ENCODE measurements at places on chromosomes 4 and X.

- peak; percentile 76 for DNase-seq
Observed at GRCh38 chr4:25862411-25863346, at the start of gene SEL1L3. Gene SEL1L3, minus strand, starts transcription at chr4:25862988. Its CDS starts 152 bp downstream, at chr4:25862836.

DNA sequence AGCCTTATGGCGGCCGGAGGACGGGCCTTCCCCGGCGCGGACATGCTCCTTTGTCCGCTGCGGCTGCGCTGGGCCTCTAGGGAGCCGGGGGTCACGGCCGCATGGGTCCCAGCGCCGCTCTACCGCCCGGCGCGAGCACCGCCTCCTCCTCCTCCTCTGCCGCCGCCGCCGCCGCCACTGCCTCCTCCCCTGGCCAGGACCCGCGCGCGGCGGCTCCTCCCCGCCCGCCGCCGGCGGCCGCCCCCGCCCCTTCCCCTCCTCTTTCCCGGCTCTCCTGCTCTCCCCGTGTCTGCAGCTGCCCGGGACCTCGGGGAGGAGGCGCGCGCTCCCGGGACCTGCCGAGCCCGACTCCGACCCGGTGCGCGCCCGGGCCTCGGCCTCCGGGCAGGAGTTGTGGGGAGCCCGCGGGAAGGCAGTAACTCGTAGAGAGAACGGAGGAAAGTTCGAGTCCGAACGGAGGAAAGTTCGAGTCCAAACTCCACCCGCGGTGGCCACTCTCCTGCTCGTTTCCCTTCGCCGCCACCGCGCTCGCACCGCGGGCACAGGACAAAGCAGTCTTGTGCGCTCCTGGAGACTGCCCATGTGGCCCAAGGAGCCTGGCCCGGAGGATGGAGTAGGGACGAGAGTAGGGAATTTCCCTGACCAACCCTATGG is at the start of gene ADGRA3:
ADGRA3 (minus strand) TSS at position 179 of the 654 bp plus-strand sequence. CDS start 282 bp downstream, outside the sequence.
- DNase-seq, result peak; percentile 78

- no peak for DNase-seq
Observed at GRCh38 chr4:85557016-85557901, 82.3 kb downstream of the ARHGAP24 start.

- no peak for DNase-seq
Observed at GRCh38 chrX:17768997-17769396, 31.7 kb downstream of the SCML1 start.

GRCh38 chr4:52619591-52619931 is 39.5 kb downstream of the USP46 start:
- no peak for DNase-seq

DNA sequence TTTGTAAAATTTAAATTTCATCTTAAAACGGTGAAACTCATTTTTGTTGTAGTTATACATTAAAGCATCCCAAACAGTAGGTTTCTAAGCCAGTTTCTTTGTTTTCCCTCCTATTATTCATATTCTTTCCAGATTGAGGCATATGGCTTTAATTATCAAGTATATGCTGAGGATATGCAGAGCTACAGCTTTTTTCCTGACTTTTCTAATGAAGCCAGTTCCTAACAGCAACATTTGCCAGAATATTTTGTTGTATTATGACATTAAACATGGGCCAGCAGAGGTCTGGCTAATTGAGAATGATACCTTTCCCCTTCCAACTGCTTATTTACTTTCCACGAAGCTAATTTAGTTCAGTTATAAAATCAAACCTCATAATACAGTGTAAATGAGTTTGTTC is 75.3 kb downstream of the SLIT2 start:
- no peak for DNase-seq

DNA sequence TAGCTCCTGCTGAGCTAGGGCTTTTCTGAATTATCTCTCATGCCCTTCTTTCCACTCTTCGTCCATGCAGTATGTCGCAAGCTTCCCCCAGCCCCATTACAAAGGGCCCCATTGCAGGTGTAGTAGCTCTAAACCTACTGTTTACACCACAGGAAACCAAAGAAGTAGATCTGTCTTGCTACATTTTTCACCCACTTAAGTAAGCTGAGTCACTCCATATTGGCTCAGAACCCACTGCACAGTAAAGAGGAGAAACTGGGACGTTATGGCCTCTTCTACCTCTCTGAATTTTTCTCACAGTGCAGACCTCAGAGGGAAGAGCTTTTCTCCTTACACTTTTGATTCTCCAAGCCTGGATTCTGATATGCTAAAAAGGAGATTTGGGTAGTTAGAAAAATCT is 200.2 kb downstream of the SMARCA1 start:
- no peak for DNase-seq

- DNase-seq, result no peak
Observed at GRCh38 chr4:127558088-127558487, 74.7 kb upstream of the INTU start.

- DNase-seq, result no peak
Observed at GRCh38 chr4:93267747-93268146, 560.8 kb upstream of the ATOH1 start.

DNA sequence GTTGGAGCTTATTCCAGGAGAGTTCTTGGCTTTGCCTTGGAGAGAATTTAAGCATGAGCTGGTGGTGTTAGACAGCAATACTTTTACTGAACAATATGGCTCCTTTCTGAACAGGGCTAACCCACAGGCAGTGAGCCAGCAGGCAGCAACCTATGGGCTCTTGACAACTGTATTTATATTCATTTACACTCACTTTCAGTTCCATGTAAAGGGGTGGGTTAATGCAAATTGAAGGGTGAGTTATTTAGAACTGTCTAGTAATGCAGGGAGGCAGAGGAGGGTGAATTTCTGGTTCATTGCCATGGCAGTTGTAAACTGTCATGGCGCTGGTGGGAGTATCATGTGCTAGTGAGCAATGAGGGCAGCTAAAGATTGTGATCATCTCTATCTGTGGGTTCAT is 15.7 kb downstream of the FOXR2 start:
- DNase-seq, result no peak

DNA sequence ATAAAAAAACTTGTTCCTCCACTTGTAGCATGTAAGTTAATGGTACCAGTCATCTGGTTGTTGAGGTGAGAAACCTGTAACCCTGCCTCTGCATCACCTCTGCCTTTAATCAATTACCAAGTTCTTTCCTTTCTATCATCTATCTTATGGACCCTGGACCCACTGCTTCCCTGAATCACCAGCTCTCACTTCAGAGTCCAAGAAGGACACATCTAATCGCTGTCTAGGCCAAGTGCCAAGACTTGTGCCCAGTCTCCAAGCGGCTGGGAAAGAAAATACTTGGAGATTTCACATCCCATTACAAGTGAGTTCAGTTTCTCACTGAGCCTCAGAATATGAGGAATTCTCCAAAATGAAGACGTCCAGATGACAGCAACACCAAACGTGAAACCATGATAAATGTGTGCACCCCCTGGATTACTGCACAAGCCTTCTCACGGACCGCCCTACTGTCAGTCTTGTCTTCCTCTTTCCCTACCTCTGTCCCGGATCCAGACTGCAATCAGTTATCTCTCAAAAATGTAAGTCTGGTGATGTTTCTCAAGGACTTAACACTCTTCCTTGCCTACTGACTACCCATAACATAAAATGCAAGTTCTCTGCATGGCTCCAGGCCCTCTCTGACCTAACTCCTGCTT is 10.4 kb downstream of the PALLD start:
- no peak for DNase-seq

- DNase-seq, result no peak
Observed at GRCh38 chrX:84956304-84956703, 47.4 kb upstream of the APOOL start.

- no peak for DNase-seq
Observed at GRCh38 chrX:39857780-39858179, 240.0 kb downstream of the BCOR start.

GRCh38 chr4:15331930-15332329 is 95.9 kb upstream of the C1QTNF7 start:
- no peak for DNase-seq

GRCh38 chr4:159463235-159463634 is 360.4 kb downstream of the RAPGEF2 start:
- no peak for DNase-seq

GRCh38 chrX:32525234-32525633 is 686.1 kb downstream of the DMD start:
- DNase-seq, result no peak

GRCh38 chrX:68186552-68187262 is 246.6 kb downstream of the OPHN1 start:
- no peak for DNase-seq

DNA sequence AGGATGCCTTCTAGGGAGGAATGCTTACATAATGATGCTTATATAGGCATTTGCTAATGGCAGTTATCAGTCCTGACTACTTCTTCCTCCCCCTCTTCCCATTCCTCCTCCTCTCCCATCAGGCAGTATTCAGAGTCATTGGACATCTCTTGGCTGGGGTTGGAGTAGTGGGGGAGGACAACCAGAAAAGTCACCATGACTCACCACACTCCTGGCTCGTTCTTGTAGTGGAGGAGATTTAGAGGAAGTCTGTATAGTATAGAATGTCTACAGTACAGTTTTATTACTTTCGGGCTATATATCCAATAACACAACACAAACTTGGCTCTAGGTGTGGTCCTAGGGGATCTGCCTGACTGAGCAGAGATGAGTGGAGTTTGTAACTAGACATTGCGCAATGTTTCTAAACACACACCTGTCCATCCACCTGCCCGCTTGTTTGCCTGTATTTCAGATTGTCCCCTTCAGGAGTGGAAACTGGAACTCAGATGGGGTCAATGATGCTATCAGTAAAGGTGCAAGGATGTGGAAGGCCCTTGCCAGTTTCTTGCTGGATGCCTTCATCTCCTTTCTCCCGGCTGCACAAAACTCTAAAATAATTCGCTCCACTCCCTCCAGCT is 27.9 kb upstream of the KIAA1210 start:
- DNase-seq, result no peak

GRCh38 chrX:11768039-11768438 is 10.0 kb downstream of the MSL3 start:
- no peak for DNase-seq

DNA sequence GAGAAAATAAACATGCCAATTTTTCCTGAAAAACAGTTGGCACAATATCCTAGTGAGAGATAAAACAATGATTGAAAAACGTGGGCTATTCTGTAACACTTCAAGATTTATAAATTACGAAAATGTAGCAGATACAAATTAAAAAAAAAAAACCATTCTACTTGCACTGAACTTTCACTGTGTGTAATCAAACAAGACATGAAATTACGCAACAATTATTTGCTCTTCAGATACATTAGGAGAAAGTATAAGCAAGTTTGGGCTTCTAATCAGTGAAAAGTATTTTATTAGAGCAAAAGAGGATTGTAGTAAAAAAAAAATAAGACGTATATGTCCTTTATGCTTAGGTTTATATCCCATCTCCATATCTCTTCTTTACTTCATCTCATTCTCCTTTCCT is 320.4 kb downstream of the SPOCK3 start:
- DNase-seq, result no peak

DNA sequence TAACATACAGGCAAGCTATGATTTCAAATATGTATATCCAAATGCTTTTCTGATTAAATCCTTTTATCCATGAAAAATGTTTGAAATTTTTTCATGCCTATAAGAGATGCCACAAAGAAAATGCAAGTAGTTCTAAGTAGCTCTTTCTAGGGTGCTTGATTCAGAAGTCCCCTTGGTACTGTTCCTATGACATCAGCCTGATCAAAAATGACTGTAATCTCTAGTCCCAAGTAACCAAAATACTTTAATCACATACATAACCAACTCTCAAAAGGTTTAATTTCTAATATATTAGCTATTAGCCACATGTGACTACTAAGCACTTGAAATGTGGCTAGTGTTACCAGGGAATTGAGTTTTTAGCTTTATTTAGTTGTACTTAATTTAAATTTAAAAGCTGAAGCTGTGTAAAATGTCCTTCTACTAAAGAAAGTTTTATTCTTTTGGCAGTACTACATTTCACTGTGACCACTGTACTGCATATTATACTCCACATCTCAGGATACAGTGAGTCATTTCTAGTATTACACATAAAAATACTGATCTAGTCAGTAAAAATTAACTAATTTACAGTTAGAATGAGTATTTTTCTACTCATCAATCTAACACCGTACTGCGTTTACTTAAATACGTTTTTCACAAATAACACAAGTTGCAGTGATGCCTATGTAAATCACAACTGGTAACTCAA is 33.9 kb downstream of the FBXW7 start:
- no peak for DNase-seq

GRCh38 chr4:33060674-33061542 is 2340.7 kb downstream of the PCDH7 start:
- DNase-seq, result no peak

DNA sequence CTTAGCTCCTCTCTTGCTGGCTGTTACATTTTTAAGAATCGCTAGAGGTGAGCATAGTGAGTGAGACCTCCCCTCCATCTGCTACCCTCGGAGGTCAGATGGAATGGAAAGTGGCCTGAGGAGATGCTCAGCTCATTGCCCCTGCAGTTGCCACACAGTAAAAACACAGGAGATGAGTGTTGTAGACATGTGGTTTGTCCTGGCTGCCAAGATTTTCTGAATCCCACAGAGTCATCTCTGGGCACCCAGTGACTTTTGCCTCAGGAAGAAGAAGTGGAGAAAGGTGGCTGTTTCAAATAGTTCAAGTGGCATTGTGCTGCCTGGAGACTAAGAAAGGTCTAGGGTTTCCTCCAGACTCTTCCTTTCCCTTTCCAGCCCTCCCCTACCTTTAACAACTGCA is 271.0 kb downstream of the STK32B start:
- no peak for DNase-seq

DNA sequence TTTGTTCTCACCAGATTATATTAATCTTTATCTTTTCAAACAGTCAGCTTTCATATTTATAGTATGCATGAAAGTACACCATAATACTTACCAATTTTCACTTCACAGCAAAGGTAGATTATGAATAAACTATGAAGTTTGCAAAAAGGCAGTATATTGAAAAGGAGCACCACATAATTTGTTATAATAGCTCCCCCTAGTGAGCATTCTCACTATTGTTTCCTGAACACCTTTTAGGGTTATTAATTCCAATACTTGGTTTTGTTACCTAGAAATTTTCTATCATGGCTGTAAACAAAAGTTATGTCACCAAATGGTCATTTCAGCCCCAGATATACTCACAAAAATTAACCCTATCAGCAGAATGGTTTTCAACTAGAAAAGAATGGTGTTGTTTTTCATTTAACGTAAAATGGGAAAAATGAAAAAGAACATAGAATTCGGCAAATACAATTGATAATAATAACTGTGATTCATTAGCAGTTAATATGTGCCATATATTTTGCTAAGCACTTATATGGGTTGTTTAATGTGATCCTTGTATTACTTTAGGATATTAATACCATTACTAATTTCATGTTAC is 30.2 kb upstream of the NKX6-1 start:
- no peak for DNase-seq

DNA sequence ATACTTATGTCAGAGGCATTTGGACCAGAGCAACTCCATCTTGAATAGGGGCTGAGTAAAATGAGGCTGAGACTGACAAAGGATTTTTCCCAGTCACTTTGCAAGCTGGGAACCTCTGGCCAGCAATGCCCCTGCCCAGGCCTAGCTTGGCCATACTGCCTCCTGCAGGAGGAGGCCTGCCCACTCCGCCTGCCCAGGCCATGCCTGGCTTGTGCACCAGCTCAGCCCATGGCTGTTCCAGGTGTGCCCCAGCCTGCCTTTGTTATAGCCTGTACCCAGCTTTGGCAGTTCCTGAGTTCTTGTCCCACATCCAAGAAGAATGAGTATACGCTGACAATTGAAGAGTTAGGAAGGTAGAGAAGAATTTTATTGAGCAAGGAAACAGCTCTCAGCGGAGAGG is 176.1 kb downstream of the AASDH start:
- DNase-seq, result no peak

GRCh38 chr4:42083816-42084215 is 68.6 kb downstream of the BEND4 start:
- no peak for DNase-seq

- no peak for DNase-seq
Observed at GRCh38 chr4:145944886-145945285, 6.3 kb upstream of the ZNF827 start.

GRCh38 chrX:128458888-128459287 is 406.7 kb upstream of the ACTRT1 start:
- DNase-seq, result no peak
